ENCODE measurements at places on chromosomes 2 and 18.

DNA sequence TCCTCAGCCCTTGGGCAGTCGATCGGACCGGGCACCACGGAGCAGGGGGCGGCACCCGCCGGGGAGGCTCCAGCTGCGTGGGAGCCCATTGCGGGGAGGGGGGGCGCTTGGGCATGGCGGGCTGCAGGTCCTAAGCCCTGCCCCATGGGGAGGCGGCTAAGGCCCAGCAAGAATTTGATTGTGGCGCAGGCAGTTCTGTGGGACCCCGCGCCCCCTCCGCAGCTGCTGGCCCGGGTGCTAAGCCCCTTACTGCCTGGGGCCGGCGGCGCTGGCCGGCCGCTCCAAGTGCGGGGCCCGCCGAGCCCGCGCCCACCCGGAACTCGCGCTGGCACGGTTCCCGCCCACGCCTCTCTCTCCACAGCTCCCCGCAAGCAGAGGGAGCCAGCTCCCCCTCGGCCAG lies 18.4 kb downstream of the ZSCAN30 start:
- no peak for DNase-seq

DNA sequence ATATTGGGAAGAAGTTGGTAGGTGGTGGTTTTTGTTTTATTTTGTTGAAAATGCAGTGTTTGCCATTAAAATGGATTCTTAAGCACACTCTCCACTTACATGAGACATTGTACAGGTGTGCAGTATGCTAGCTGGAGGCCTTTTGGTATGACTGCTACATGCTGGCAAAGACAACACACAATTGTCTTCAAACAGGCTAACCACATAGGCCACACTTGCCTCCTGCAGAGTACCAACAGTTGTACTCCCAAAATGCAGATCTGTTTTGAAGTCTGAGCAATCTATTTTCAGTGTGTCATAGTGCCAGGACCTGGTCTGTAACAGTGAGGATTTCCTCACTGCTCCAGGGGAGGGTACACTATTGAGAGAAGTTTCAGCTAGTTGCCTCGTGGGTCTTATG lies 213.6 kb downstream of the ZRANB3 start:
- no peak for DNase-seq

- DNase-seq: no peak
Measured at GRCh38 chr2:193377789-193378188, 1183.1 kb upstream of the TMEFF2 start.

DNA sequence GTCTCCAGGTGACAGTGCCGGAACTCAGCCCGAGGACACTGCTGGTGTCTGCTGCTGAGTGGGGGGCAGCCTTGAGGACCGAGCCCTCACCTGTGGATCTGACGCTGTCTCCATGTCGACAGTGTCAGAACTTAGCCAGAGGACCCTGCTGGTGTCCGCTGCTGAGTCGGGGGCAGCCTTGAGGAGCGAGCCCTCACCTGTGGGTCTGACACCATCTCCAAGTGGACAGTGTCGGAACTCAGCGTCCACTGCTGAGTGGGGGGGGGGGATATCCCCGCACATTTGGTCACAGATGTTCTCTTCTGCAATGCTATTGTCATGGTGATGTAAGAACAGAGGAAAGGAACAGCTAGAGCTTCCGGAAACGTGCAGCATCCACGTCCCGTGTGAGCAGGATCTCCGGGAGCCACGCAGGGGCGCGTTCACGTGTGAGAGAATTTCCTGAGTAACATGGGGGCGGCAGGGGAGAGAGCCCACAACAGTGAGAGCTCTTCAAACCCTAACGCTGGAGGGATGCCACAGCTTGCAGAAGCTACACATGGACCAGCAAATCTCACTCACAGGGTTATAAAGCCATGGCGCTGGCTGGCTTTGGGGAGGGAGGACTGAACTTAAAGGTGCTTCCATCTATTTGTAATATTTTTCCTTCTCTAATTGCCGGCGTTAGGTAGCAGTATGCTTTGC lies 250.7 kb upstream of the SALL3 start:
- no peak for DNase-seq

GRCh38 chr2:47747878-47748277 lies 35.1 kb upstream of the MSH6 start:
- DNase-seq: no peak

DNA sequence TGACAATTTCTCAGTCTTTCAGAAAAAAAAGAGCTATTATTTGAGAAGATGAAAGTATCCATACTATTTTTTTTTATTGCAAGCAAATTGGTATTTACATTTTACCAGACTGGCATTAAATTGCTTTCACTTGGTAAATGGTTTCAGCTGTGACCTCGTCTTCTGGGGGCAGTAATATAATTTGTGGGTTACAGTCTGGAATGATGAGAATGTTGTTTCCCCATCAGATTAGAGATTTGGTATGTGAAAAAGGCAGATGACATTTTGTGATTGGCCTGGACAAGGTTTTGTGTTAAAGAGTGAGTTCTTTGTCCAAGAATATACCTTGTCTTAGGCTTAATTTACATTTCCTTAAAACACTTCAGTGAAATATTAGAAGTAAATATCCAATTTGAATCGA lies 390.1 kb upstream of the ST6GAL2 start:
- DNase-seq: no peak

GRCh38 chr18:23341383-23341782 lies 111.7 kb upstream of the RIOK3 start:
- DNase-seq: peak; percentile 37

DNA sequence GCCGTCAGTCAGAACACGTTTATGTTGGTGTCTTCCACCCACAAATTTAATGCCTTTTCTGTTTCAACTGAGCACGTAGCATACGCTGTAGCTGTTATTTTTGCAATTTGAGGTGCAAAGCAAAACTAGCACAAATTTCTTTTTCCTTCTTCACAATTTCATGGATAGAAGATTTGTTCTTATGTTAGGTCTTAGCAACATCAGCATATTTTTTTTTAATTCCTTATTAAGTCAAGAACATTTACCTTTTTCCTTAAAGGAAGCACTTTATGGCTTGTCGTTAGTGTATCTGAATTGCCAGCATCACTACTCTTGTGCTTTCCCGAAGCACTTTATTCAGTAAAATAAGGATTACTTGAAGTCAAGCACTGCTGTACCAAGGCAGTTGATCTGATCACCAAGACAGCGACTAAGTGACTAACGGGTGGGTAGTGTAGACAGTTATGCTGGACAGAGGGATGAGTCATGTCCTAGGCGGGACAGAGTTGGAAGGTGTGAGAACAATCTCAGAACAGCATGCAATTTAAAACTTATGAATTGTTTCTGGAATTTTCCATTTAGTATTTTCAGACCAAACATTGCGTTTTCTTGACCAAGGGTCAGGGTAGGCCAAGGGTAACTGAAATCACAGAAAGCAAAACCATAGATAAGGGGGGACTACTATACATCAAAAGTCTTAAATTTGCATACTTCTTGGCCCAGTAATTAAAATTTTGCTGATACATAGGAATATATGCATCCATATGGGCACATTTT lies 13.3 kb downstream of the BABAM2 start:
- peak; percentile 26 for DNase-seq

- DNase-seq: no peak
Measured at GRCh38 chr2:219429958-219430606, 4.6 kb upstream of the SPEG start.
